ENCODE measurements at places on chromosomes 2 and 18.

DNA sequence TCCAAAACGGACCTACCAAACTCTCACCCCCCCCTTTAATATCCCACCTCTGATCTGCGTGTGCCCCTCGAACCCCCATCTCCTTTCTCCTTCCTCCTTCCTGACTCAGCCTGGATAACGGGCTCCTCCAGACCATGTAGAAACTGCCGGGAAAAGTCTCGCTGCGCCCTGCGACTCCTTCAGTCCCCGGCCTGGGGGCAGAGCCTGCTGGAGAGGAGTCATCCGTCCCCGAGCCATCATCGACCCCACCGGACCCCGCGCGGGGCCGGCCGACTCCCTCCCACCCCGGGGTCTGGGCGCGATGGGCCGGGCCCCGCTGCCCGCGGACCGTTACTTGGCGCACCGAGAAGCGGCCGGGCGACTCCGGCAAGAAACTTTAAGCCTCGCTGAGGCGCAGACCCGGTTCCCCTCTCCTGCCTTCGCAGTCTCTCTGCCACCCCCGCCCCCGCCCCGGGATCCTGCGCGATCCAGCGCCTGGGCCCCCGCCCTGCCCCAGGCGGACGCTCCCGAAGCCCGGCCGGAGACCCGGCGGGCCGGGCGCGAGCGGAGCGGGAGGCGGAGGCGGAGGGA, 3.4 kb downstream of the ZEB2 start:
- DNase-seq, result peak; percentile 52

- DNase-seq, result no peak
Observed at GRCh38 chr18:36300211-36300610, 2.7 kb downstream of the FHOD3 start.

GRCh38 chr2:146893500-146894041, 951.3 kb upstream of the ACVR2A start:
- no peak for DNase-seq

- no peak for DNase-seq
Observed at GRCh38 chr18:71505526-71505925, 1038.6 kb downstream of the CBLN2 start.

- DNase-seq, result no peak
Observed at GRCh38 chr2:70242552-70242951, 5.9 kb downstream of the TIA1 start.

DNA sequence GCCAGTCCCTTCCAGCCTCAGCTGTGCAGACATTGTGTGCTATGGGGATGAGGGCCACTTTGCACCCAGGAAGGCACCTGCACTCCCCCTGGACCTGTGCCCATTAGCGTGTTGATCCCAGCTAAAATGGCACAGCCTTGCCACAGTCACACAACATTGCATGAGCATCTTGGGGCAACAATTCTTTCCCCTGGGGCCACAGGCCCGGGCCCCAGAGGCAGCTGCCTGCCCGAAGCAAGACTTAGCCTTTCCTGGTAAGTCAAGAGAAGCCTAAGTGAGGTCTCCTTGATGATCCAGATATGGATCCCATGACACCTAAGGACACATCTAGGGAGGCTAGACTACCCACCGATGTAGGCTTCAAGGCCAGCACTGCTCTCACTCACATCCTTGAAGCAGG, 202.1 kb downstream of the BCL11A start:
- no peak for DNase-seq

- DNase-seq, result no peak
Observed at GRCh38 chr2:118983915-118984314, 41.9 kb downstream of the MARCO start.

- DNase-seq, result no peak
Observed at GRCh38 chr2:112000399-112001135, 54.5 kb upstream of the TMEM87B start.

DNA sequence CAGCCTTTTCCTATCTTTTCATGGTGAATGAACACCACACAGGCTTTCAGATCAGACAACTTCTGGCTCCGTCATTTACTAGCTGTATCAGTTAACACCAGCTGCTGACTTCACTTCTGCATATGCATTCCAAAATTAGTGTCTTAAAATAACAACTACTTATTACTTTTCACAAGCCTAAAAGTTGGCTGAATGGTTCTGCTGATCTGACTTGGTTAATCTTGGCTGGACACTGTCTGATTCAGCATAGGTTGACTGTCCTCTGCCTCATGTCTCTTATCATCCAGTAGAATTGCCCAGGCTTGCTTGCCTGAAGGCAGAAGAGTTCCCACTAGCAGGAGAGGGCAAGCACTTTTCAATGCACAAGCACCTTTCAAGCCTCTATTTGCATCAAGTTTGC, 72.7 kb downstream of the MARCHF4 start:
- peak; percentile 54 for DNase-seq

DNA sequence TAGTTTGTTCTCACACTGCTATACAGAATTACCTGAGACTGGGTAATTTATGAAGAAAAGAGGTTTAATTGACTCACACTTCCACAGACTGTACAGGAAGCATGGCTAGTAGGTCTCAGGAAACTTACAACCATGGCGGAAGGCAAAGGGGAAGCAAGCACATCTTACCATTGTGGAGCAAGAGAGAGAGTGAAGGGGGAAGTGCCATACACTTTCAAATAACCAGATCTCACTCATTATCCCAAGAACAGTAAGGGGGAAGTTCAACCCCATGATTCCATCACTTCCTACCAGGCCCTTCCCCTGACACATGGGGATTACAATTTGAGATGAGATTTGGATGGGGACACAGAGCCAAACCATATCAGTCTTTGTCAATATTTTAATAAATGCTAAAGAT, 5.0 kb upstream of the CRYGB start:
- DNase-seq, result no peak

GRCh38 chr2:240966906-240967680, 31.3 kb upstream of the SNED1 start:
- DNase-seq, result no peak

- DNase-seq, result peak; percentile 82
Observed at GRCh38 chr2:183149489-183149888, 25.2 kb downstream of the NUP35 start.

DNA sequence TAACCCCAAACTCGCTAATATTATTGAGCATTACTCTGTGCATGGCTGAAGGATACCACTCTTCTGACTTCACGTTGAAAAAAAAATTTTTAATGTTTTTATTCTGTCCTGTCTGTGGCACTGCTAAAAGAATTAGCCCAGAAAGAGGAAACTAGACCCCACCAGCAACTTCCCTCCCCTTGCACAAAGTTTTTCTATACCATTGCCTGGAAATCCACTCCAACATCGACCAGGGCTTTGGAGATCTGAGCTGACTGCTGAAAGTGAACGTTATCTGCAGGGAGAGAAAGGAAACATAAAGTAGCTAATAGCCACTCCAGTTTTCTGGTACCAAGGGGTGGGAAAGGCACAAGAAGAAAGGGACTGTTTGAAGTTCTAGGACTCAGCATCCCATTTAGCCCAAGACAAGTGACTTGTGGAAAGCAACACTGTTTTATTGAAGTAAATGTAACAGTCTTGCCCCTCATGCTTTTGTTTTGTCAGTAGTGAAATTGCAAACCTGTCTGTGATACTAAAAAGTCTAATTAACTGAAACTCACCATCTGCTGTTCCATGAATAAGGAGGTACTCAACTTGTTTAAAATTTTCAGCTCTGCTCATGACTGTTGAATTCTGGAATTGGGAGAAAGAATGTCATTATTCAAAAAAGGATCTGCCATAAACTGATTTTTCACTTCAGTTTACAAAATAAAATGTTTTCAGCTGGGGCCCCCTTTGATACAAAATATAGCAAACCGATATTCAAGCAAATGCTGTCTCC, 79.1 kb downstream of the DPP4 start:
- no peak for DNase-seq

DNA sequence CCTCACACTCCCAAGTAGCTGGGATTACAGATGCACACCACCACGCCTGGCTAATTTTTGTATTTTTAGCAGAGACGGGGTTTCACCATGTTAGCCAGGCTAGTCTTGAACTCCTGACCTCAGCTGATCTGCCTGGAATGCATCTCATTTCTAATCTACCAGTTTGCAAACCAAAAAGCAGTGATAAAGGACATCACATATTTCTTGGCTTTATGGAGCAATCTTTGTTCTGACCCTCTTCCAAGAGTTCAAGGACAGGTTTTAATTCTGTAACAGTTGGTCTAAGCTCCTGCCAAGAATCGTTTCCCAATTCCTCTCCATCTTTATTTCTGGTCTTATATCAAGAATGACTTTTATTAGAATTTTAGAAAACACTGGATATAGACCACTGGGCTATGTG, 67.7 kb downstream of the SLC40A1 start:
- peak; percentile 34 for DNase-seq

DNA sequence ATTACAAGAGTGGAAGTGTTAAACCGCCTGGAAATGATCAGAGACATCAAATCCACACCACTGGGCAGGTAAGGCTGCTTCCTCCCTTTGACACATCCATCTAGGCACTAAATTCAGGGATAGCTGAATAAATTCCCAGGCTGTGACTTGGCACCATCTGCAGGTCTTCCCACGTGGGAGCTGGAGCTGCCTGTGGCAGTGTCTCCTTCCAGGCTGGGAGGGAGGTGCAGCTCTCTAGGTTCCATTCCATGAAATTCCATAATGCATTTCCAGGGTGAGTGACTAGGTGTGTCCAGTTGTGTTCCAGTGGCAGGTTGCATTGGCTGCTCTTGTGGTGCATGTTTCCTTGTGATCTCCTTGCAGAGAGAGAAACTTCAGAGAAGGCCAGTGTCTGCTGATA, 188.9 kb upstream of the CXCR4 start:
- DNase-seq, result no peak

DNA sequence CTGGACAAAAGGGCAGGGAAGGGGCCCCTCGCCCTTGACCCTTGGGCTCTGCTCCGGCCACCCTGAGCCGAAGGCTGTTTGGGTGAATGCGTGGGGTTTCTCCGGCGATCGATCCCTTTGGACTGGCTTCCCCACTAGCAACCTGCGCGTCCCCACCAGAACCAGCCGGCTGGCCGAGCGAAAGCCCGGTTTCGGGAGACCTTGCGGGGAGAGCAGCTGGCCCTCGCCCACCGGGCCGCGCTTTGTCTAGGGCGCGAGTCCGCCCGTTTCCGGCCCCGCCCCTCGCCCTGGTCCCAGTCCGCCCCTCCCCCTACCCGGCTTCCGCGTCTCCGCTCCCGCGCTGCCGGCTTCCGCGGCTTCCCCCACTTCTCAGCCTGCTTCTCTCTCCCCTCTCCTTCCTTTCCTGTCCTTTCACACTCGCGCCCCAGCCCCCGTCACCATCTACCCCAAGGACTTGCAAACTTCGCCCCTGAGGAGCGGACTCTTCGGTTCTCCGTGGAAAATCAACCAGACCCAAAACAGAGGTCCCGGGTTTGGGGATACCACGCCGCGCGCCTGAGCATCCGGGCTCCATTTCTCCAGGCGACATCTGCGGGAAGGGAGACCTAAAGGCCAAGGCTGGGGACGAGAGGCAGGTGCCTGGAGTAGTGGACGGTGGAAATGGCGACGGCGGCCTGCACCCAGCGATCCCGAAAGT, 48.0 kb upstream of the ATP6V1B1 start:
- DNase-seq, result no peak

DNA sequence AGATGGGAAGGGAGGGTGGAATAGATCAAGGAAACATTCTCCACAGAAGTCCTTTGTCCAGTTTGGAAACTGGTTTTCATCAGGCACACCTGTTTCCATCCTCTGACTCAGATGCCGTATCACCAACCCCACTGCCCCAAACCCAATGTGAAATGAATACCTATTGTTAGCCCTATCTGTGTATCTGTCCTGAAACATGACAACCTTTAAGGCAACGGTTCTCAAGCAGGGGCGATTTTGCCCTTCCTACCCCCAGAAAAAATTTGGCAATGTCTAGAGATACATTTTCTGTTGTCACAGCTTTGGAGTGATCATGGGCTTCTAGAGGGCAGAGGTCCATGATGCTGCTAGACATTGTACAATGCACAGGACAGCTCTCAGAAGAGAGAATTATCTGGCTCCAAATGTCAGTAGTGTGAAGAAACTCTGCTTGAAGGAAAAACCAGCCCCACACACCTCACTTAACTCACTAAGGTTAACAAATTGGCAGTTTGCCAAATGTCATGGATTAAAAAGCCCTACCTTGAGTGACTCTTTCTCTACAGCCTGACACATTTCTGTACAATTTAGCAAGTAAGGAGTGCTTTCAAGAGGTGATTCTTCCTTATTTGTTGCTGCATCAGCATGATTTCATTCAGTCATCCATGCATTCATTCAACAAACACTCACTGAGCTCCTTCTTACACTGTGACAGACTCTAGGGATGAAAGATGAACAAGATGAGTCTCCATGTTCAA, 3.4 kb downstream of the SCTR start:
- DNase-seq, result no peak

DNA sequence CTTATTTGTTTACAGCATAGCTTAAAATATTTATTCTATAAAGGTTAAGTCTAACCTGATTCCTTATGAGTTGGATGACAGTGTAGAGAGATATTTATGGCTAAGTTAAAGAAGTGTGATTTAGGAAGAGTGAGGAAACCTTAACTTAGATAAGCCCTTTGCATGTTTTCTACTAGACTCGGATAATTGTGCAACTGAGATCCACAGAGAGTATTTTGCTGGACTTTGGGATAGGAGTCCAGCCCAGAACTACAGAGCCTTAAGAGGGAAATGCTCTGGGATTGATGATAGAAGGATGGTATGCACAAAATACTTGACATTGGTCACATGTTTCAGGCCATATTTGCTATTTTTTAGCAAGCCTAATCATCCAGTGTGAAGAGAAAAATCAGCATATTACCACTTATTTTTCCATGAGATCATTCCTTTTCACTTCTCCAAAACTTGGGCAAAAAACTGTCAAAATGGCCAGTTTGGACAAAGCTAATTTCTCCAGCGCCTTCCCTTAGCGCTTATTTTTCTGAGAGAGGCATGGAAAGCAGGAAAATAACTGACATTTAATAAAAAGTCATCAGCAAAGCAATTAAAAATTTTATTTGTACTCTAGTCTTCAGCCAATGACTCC, 3.1 kb downstream of the CD28 start:
- no peak for DNase-seq

DNA sequence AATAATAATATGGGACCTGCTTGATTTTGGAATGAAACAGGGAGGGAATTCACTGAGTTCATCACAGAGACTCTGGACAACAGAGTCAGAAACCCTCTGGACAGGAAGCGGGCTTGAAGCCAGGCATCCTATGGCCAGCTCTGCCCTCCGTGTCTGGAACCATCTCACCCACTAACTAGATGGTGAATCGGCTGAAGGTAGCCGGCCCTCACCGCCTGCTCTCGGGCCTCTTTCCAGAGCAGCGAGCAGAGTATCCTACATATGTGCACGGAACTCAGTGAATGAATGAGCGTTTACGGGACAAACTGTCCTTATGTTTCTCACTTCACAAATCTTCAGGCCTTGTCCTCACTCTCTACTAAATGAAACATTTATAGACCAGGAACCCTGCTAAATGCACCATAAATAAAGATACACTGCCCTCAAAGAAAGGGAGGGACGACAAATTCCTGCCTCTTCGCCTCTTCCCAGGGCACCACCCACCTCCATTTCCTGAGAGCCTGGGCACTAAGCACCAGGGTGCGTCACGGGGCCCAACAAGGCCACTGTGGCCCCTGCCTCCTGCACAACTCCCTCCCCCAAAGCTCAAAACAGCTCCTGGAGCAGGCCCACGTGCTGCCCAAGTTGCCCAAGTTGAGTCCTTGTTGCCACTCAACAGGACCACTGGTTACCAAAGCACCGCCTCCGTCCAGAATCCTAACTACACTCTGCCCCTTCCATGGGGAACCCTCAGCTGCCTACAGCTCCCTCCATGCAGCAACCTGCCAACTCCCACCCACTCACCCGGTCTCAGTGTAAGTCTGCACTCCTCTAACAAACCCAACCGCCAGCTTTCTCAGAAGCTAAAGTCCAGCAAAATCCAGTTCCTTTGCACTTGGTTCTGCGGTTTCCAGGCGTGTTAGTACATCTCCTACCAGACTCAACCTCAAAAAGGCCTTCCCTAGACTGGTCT, 1.7 kb downstream of the TBC1D8 start:
- no peak for DNase-seq

All from AG10803 (cell line).